ENCODE measurements at places on chromosomes 16 and 17. TPM values are rescaled to one million over a fixed set of nuclear protein-coding genes. Genes with fewer than 3 reads are reported as not detected.

Gene PRR14
- 6.1 TPM for total RNA-seq

DNA sequence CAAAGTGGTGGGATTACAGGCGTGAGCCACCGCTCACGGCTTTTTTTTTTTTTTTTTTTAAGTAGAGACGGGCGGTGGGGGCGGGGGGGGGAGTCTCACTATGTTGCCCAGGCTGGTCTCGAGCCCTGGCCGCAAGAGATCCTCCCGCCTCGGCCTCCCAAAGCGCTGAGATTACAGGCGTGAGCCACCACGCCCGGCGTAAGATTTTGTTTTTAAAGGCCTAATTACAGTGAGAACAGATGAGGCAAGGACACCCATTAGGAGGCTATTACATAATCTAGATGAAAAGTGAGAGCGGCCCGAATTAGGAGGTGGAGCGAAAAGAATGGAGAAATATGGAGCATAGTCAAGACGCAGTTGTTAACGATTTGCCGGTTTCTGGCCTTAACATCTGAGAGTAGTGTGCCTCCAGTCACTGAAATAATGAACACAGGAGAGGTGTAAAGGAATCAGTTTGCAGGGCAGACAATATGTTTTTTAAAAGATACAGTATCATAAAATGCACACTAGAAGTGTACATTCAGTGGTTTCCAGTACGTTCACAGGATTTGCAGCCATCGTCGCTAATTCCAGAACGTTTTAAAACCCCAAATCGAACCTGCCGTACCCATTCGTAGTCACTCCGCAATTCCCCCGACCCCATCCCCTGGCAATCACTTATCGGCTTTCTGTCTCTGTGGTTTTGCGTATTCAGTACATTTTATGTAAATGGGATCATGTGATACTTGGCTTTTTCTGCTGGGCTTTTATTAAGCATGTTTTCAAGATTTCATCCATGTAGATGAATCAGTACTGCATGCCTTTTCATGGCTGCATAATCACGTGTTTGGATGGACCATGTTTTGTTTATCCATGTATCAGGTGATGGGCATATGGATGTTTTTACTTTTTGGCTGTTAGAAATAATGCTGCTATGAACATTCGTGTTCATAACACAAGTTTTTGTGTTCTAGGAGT, 1.4 kb upstream of the SLX4 start:
- H3K4me3 ChIP-seq: peak overlapping the region; percentile 87
- peaks cover 29% of the 10 kb centered on the region for H3K36me3 ChIP-seq
- no peak for DNase-seq
- peaks cover 7% of the 10 kb centered on the region for H3K4me1 ChIP-seq
- no peaks in the 10 kb centered on the region for H3K27me3 ChIP-seq

DNA sequence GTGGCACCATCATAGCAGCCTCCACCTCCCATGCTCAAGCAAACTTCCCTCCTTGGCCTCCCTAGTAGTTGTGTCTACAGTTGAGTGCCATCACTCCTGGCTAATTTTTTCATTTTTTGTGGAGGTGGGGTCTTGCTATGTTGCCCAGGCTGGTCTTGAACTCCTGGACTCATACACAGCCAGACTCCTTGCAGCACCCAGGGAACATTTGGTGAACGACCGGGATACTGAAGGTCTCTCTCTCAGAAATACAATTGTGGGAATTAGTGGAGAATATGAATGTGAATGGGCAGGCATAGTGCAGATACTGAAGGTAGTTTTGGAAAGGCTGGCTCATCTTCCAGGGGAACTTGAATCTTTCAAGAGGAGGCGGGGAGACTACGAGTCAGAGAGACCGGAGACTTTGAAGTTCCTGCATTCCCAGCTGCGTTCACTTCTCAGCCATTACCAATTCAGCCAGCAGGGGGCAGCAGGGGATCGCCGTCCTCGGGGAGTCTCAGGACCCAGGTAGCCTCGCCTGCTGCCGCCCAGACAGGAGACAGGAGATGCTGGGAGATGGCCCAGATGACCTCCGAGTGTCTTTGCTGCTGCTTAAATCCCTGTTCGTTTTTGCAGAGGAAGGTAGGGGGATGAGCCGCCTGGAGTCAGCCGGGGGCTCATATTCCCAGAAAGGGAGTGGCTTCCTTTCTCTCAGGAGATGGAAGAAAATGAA, 68.6 kb downstream of the HAPSTR1 start:
- H3K4me3 ChIP-seq: no peak overlapping the region
- peak; percentile 73 for DNase-seq
- no peaks in the 10 kb centered on the region for H3K4me1 ChIP-seq
- H3K36me3 ChIP-seq: no peaks in the 10 kb centered on the region
- H3K27me3 ChIP-seq: no peaks in the 10 kb centered on the region
- no peak overlapping the region for H3K27ac ChIP-seq

GRCh38 chr16:4701791-4702465, 8.6 kb downstream of the NUDT16L1 start:
- no peaks in the 10 kb centered on the region for H3K4me1 ChIP-seq
- no peaks in the 10 kb centered on the region for H3K27me3 ChIP-seq
- H3K27ac ChIP-seq: no peak overlapping the region
- DNase-seq: no peak

- no peak for DNase-seq
- no peak overlapping the region for H3K4me3 ChIP-seq
- H3K36me3 ChIP-seq: no peaks in the 10 kb centered on the region
- no peaks in the 10 kb centered on the region for H3K27me3 ChIP-seq
- H3K4me1 ChIP-seq: no peaks in the 10 kb centered on the region
- no peak overlapping the region for H3K27ac ChIP-seq
Measured at GRCh38 chr17:57512258-57512657, 232.8 kb downstream of the CCDC182 start.

Gene SPATA20
- total RNA-seq: 35.7 TPM

GRCh38 chr17:28862561-28862960, 7.7 kb downstream of the ERAL1 start:
- no peak for DNase-seq
- H3K4me1 ChIP-seq: peaks cover 13% of the 10 kb centered on the region
- H3K4me3 ChIP-seq: no peak overlapping the region
- H3K27ac ChIP-seq: no peak overlapping the region

DNA sequence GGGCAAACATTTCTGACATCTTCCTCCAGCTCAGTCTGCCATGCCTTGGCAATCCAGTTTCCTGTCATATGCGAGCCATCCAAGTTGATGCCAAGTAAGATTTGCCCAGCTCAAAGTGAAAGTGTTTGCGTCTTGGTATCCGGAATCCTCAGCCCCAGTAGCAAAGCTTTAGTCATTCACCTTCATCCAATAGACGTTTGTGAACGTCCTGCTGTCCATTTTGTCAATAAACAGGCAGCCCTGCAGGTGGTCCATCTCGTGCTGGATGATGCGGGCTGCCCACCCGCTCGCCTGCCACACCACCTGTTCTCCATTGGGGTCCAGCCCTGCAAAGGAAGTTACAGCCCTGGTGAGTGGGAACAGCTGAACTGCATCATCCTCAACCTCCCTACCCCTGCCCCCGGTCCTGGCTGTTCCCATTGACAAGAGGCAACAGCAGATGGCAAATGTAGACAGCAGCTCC, 1.5 kb downstream of the PDF start:
- H3K27ac ChIP-seq: no peak overlapping the region
- H3K36me3 ChIP-seq: peaks cover 84% of the 10 kb centered on the region
- peaks cover 26% of the 10 kb centered on the region for H3K4me1 ChIP-seq
- no peaks in the 10 kb centered on the region for H3K27me3 ChIP-seq
- peak overlapping the region; percentile 94 for H3K4me3 ChIP-seq
- DNase-seq: peak; percentile 29

GRCh38 chr16:57175896-57176295, 9.9 kb downstream of the PSME3IP1 start:
- H3K4me1 ChIP-seq: peaks cover 16% of the 10 kb centered on the region
- no peak overlapping the region for H3K4me3 ChIP-seq
- no peaks in the 10 kb centered on the region for H3K27me3 ChIP-seq
- DNase-seq: no peak
- peaks cover 32% of the 10 kb centered on the region for H3K36me3 ChIP-seq

DNA sequence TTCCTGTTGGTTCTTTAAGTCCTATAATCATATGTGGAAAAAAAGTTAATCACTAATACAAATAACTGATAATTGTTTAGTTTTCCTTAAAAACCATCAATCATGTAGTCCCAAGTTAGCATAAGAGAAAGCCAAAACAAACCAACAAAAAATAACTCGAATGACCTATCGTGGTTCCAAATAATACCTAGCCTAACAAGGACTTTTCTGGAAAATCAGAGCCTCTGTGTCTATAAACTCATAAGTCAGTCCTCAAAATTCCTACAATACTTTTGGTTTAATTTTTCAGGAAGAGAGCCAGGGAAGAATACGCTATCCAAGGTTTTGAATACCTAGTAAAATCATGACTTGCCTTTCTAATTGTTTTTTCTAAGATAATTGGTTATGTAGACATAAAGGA, 975.3 kb upstream of the SOX9 start:
- no peak overlapping the region for H3K27ac ChIP-seq
- DNase-seq: no peak
- no peaks in the 10 kb centered on the region for H3K36me3 ChIP-seq
- no peaks in the 10 kb centered on the region for H3K4me1 ChIP-seq
- no peak overlapping the region for H3K4me3 ChIP-seq

DNA sequence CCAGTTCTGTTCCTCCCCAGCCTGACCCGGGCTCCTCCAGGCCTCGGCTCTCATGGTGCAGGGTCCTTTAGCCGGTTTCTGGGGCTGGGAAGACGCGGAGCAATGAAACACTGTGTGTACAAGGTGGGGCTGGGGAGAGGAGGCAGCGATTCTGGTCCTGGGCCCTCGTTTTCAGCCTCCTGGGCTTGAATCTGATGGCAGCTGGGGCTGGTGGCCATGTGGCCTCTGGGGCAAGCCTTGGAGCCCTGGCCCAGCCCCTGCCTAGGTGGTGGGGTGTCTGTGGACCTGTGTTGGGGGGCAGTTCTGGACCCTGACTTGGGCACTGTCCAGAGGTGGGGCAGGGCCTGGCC, 4.1 kb downstream of the FOXJ1 start:
- no peak for DNase-seq
- no peak overlapping the region for H3K27ac ChIP-seq
- H3K36me3 ChIP-seq: no peaks in the 10 kb centered on the region

DNA sequence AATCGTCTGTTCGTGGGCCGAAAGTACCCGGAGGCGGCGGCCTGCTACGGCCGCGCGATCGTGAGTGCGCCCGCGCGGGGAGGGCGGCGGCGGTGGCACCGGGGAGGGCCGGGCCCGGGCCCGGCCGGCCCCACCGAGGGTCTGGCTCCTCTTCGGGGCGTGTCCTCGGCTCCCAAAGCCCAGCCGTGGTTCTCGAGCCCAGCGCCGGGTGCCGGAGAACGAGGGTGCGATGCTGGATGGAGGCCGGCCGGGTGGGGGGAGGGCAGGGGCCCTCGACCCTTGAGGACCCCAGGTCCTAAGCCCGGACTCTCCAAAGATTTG, 375 bp downstream of the STUB1 start:
- H3K36me3 ChIP-seq: peaks cover 53% of the 10 kb centered on the region
- peak overlapping the region; percentile 70 for H3K27ac ChIP-seq
- no peak for DNase-seq

Gene SLC12A3
- not detected for total RNA-seq

DNA sequence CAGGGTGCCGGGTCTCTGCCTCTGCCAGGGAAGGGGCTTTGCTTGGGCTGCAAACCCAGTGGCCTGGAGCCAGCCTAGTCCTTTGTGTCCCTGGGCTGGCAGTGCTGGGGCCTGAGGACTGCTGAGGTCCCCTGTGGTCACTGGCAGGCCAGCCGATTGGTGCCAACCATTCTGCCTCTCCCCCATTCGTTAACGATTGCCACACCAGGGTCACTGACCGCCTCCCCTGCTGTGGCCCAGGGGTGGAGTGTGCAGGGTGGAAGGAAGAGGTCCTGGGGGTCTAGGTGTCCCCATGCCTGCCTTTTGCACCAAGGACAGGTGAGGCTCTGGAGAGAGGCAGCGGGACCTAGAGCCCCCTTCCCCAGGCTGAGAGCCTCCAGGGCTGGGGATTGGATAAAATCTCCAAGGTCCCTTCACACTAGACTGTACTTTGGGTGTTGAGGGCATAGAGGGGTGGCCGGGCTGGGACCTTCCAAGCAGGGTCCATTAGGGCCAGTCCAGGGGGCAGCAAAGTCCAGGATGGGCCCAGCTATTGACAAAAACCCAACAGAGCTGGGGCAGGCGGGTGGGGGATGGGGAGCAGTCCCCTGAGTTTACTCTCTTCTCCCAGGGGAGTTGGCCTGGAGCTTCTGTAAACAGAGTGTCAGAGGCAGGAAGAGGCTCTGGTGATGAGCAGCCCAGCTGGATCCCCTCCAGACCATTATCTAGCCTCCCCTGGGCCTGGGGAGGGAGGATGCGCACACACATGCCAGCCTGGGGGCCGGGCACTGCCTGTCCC, 1.1 kb downstream of the VASN start:
- peaks cover 83% of the 10 kb centered on the region for H3K4me1 ChIP-seq
- H3K27me3 ChIP-seq: no peaks in the 10 kb centered on the region
- H3K4me3 ChIP-seq: peak overlapping the region; percentile 57
- peak overlapping the region; percentile 66 for H3K27ac ChIP-seq

DNA sequence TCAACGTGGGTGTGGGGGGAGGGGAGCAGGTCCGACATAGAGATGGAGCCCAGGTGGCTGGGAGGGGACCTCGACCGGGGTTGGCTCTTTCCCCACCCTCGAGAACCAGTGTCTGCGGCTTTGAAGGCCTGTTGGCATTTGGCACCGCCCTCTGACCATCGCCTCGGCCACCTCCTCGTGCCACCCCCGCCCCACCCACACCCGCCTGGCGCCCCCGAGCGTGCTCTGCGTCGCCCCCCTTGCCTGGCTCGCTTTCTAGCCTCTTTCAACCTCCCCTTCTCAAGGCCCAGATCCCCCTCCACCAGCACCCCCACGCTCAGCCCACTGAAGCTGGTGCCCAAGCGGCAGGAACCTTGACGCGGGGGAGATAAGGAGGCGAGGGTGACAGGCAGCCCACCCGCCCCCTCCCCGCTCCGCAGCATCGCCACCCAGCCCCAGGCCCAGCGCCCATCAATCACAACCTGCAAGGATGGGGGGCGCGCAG, 619 bp downstream of the CACNB1 start:
- peaks cover 22% of the 10 kb centered on the region for H3K4me1 ChIP-seq
- H3K36me3 ChIP-seq: peaks cover 21% of the 10 kb centered on the region
- DNase-seq: no peak
- H3K27me3 ChIP-seq: no peaks in the 10 kb centered on the region

GRCh38 chr17:82740906-82741759, 5.7 kb downstream of the FN3K start:
- H3K27ac ChIP-seq: no peak overlapping the region
- no peaks in the 10 kb centered on the region for H3K27me3 ChIP-seq
- H3K36me3 ChIP-seq: no peaks in the 10 kb centered on the region
- H3K4me3 ChIP-seq: no peak overlapping the region
- H3K4me1 ChIP-seq: no peaks in the 10 kb centered on the region

- peak within 1 kb of the TSS; percentile 58 for H3K4me3 ChIP-seq
- no peaks in the 10 kb centered on the region for H3K27me3 ChIP-seq
- H3K27ac ChIP-seq: peak within 1 kb of the TSS; percentile 30
- H3K36me3 ChIP-seq: peaks cover 16% of the 10 kb centered on the region
- DNase-seq: peak; percentile 92
- H3K4me1 ChIP-seq: peaks cover 13% of the 10 kb centered on the region
Measured at GRCh38 chr17:50478391-50479381, at the start of gene RSAD1. TSS of gene RSAD1 (plus strand) at chr17:50478860. CDS start at chr17:50478885, 25 bp downstream.

Measured in SJSA1 (cell line).